ENCODE measurements at places on chromosomes 2 and 18.

GRCh38 chr18:49094979-49095632 is 144.3 kb upstream of the SMAD7 start:
- no peak overlapping the region for H3K4me3 ChIP-seq
- H3K4me1 ChIP-seq, result no peaks in the 10 kb centered on the region
- no peaks in the 10 kb centered on the region for H3K36me3 ChIP-seq
- no peaks in the 10 kb centered on the region for H3K27me3 ChIP-seq

DNA sequence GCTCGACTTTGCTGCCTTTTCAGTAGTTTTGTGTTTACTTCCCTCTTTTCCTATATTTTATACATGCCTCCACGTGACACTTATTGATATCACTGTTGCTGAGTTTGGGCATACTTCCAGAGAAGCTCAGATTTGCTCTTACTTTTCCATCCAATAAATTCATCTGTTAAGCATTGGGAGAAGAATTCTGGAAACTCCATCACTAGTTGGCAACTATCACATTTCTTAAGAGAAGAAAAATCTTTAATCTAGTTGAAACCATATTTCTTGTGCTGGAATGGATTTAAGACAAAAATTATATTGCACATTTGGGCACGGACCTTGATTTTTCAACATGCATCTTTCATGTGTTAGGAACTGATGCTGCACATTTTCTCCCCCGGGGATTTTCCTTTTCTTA is 52.6 kb upstream of the CPO start:
- no peaks in the 10 kb centered on the region for H3K27me3 ChIP-seq
- no peak overlapping the region for H3K27ac ChIP-seq
- H3K4me3 ChIP-seq, result no peak overlapping the region
- DNase-seq, result no peak

DNA sequence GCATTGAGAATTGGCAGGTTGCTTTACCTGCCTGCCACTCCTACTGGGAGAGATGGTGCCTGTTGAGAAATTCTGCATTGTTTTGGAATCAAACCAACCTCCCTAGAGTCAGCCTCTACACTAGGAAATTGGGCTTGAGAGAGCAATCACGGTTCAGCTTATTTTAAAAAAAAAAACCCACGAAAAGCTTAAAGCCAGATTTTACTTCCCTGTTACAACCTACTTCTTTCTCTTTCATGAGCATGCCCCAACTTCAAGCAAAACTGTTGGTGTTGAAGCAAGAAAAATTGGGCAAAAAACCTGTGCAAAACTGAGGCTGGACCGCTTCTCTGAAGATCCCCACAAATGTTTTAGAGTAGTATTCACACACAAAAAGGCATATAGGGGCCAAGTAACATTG is 134.6 kb upstream of the ZEB2 start:
- no peak overlapping the region for H3K27ac ChIP-seq
- H3K36me3 ChIP-seq, result no peaks in the 10 kb centered on the region
- no peak overlapping the region for H3K4me3 ChIP-seq
- no peak for DNase-seq

DNA sequence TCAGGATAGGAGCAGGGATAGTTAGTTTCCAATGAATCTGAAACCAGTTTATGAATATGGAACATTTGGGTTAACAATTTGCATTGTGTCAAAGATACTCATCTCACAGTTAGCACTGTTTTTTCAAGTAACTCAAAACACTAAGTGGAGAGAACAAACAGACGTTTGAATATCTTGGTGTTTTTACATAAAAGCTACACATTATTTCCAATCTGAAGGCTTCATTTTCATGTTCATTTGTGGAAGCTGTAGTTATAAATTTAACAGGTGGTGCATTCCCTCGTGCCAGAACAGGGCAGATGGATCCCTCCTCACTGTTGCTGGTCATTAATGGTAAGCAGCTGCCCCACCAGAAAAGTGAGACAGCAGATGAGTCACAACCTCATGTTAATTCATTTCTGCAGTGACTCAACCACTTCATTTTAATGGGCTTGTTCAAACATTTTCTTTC is 286.9 kb downstream of the TMX3 start:
- H3K4me3 ChIP-seq, result no peak overlapping the region
- H3K27ac ChIP-seq, result no peak overlapping the region
- no peaks in the 10 kb centered on the region for H3K36me3 ChIP-seq
- no peak for DNase-seq

GRCh38 chr18:43303376-43303775 is 26.1 kb upstream of the SYT4 start:
- H3K4me1 ChIP-seq, result no peaks in the 10 kb centered on the region
- DNase-seq, result no peak
- no peaks in the 10 kb centered on the region for H3K27me3 ChIP-seq
- H3K4me3 ChIP-seq, result no peak overlapping the region

- no peak for DNase-seq
- H3K4me3 ChIP-seq, result no peak overlapping the region
- no peaks in the 10 kb centered on the region for H3K36me3 ChIP-seq
- no peak overlapping the region for H3K27ac ChIP-seq
- no peaks in the 10 kb centered on the region for H3K4me1 ChIP-seq
Measured at GRCh38 chr2:2188941-2189340, 142.1 kb downstream of the MYT1L start.

GRCh38 chr2:81324046-81324445 is 1019.5 kb upstream of the LRRTM1 start:
- peak; percentile 20 for DNase-seq
- H3K4me3 ChIP-seq, result no peak overlapping the region
- H3K27ac ChIP-seq, result no peak overlapping the region
- H3K4me1 ChIP-seq, result no peaks in the 10 kb centered on the region
- H3K36me3 ChIP-seq, result no peaks in the 10 kb centered on the region

All from iPS DF 6.9 (cell line).